ENCODE measurements at places on chromosomes 3 and 15.
A peak's percentile ranks its signal among the peaks of the same experiment; 100 is the strongest.

DNA sequence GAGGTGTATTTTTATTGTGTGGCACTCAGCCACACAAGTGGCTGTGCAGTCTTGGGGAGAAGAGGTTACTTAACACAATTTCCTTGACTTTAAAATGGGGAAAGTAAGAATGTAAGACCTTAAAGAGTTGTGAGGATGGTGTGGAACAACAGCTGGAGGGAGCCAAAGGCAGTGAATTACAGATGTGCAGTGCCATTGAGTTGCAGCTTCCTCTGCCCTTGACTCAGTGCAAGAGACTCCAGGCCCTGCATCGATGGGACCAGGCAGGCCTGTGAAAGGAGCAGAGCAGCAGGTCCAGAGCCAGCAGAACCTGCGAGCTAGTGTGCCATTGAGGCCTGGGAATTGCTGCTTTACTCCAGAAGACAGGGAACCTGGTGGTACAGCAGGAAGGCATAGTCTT lies 27.2 kb downstream of the EEFSEC start:
- DNase-seq, result no peak

- no peak for DNase-seq
Observed at GRCh38 chr3:123767009-123767372, 117.1 kb downstream of the MYLK start.

GRCh38 chr3:37546876-37547275 lies 314.8 kb upstream of the CTDSPL start:
- DNase-seq, result peak; percentile 43

- DNase-seq, result peak; percentile 54
Observed at GRCh38 chr3:129663045-129663446, 56.6 kb upstream of the PLXND1 start.

GRCh38 chr3:128340198-128340903 lies 126.3 kb downstream of the DNAJB8 start:
- DNase-seq, result no peak

Measured in AG10803 (cell line).